ENCODE measurements at places on chromosomes 5 and 9. TPM values are rescaled to one million over a fixed set of nuclear protein-coding genes. Genes with fewer than 3 reads are reported as not detected.

Gene CDH10
- total RNA-seq, result not detected

Gene ATP10B
- not detected for total RNA-seq

Gene ANKRD20A1
- total RNA-seq, result 0.59 TPM

Gene PMPCA
- total RNA-seq, result 68.9 TPM

Gene BTNL3
- not detected for total RNA-seq
